Esophagus squamous epithelium (tissue), 5 donors: ENCODE measurements at places on chromosomes 6 and 20.

- no peak for DNase-seq
Measured at GRCh38 chr6:32484614-32484998, 44.9 kb downstream of the HLA-DRA start.

DNA sequence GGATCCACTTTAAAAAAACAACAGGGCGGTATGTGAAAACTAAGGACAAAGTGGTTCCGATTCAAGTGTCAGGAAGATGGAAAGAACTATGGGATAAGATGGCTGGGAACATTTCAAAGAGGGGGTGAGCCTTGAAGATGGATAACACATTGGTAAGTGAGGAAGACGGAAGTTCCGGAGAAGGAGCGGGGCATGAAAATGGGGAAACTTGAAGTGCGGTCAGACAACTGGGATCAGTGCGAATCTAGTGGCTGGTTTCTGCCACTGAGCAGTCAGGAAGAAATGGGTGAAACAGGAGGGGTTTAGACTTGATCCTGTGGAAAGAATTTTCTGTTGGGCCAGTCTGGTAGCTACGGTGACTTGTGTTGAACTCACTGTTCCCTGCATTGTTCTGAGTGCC, 1.2 kb downstream of the NAA20 start:
- DNase-seq = no peak

DNA sequence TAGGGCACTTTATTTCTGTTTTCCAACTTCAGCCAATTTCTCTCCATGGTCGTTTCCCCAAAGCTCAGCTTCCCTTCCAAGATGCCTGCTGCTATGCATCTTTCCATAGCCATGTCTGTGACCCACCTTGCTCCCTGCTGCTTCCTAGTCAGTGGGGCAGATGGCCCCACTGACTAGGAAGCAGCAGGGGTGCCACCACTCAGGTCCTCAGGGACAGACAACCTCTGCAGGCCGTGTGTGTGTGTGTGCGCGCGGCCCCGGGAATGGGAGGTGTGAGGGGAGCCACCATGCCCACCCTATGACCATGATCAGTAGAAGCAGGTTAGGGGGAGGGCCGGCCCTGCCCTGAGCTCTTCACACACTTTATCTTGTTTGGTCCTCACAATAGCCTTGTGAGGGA, 2.7 kb upstream of the IP6K3 start:
- no peak for DNase-seq

GRCh38 chr6:18171871-18172270, 16.6 kb downstream of the KDM1B start:
- no peak for DNase-seq

GRCh38 chr6:108940741-108941140, 92.5 kb downstream of the ARMC2 start:
- no peak for DNase-seq

DNA sequence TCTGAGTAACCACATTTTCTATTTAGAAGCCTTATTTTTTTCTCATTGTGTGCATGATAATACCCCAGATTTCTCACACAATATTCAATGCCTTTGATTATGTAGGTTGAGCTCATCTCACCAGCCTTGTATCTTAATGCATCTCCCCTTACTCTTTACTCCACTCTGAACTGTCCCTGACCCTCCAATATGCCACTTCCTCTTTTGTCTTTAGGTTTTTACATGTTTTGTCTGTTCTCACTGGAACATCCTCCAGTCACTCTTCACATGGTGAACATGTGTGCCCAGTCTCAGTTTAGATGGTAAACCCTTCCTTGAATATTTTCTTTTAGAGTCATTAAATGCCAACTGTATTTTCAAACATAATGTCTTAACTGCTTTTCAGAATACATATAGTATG, 392.9 kb upstream of the IMPG1 start:
- no peak for DNase-seq

DNA sequence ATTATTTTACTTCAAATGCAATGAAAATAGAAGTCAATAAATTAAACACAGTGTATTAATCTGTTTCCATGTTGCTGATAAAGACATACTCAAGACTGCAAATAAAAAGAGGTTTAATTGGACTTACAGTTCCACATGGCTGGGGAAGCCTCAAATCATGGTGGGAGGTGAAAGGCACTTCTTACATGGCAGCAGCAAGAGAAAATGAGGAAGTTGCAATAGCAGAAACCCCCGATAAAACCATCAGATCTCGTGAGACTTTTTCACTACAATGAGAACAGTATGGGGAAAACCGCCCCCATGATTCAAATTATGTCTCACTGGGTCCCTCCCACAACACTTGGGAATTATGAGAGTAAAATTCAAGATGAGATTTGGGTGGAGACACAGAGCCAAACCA, 82.2 kb downstream of the GPR63 start:
- DNase-seq = no peak

GRCh38 chr6:110484321-110484720, 7.9 kb upstream of the SLC22A16 start:
- no peak for DNase-seq

- DNase-seq = no peak
Measured at GRCh38 chr6:1767481-1768246, 157.9 kb downstream of the FOXC1 start.

DNA sequence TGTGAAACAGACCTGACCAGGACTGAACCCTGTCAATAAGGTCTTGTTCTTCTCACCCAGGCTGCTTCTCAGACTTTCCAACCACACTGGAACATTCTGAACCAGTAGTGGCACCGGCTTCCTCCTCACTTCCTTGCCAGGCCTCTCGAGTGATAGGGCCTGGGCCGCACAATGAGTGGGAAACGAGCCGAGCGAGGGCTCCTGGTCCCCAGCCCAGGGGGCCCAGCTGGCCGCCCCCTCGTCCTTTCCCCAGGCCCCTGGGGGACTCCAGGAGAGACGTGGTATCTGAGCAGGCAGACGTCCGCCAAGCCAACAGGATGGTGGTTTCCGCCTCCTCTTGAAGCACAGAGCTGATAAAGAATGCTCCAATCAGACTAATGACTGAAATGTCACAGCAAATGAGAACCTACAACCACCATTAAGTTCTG, 117.9 kb downstream of the GMDS start:
- no peak for DNase-seq

GRCh38 chr6:25181923-25182322, 97.3 kb upstream of the CARMIL1 start:
- DNase-seq = no peak

DNA sequence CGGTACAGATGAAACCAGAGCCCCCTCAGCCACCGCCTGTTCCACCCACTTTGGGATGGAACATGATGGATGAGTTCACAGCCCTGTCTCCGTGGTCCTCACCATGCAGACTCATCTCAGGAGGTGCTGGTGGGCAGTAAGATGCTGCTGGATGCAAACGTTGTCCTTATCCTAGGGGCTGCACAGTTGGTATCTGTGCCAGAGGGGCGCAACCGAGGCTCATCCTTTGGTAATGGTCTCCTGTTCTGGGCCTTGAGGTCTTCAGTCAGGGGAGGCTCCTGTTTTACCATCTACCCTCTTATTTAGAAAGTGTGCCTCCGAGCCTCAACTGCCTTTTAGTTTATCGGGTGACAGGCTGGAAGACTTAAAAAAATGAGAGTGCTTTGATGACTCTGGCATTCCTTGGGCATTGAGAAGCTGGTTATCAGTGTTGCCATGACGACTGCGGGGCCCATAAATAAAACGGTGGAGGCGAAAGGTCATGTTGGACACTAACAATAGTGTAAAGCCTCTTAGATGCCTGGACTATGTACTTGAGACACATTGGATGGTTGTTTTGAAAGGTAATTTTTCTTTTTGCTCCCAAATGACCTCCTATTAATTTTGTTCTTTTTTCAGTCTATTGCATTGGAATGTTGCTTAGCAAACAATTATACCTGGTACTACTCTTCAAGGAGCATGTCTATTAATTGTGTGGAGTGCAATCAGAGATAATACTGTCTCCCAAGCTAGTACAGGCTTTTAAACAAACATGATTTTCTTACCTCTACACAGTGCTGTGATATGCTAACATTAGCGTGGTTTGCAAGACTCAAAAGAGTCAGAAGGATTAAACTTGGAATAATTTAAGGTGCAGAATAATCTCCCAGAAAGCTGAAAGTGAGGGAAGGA, 74.2 kb upstream of the DSP start:
- DNase-seq = no peak

- no peak for DNase-seq
Measured at GRCh38 chr6:169752074-169752623, 727 bp downstream of the ERMARD start.

GRCh38 chr6:144581812-144582537, 296.8 kb downstream of the UTRN start:
- DNase-seq = no peak

GRCh38 chr6:67639161-67639560, 995.9 kb upstream of the ADGRB3 start:
- DNase-seq = no peak

DNA sequence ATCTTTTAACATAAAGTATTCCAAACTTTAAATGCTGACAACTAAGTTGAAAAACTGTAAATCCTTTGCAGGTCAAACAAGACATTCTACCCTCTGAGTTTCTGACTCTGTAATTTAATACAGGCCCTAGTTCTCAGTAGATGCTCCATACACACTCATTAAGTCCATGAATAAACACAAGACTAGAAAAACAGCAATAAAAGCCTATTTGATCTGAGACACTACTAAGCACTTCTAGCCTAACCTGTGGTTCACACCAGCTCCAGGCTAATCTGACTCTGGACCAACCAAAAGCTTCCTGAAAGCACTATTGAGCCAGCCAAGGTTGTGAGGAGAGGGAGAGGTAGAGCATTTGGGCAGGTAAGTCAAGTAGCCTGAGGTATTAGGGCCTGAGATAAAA, 103.9 kb downstream of the EPM2A start:
- no peak for DNase-seq

- no peak for DNase-seq
Measured at GRCh38 chr6:34108176-34108575, 37.7 kb downstream of the GRM4 start.

GRCh38 chr6:107767637-107768036, 56.5 kb downstream of the SCML4 start:
- no peak for DNase-seq

- no peak for DNase-seq
Measured at GRCh38 chr6:79498842-79499241, 38.4 kb downstream of the LCA5 start.

DNA sequence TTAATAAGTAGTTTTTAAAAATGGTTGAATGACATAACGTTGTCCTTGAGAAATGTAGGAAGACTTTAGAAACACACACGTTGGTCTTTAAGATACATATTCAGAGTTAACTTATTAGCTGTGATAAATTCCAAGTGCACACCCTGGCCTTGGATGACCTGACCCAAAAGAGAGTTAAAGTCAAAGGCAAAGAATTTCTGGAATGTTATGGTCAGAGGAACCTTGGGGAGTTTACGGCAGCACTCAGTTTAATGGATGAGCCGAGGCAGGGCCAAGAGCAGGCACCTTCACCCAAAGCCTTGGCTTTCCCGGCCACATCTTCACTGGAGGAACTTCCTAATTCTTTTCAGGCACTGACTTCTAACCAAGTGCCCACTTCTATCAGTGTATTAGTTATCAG, 200.5 kb downstream of the SMOC2 start:
- DNase-seq = no peak

- DNase-seq = no peak
Measured at GRCh38 chr6:88856566-88856965, 106.9 kb downstream of the RNGTT start.

GRCh38 chr6:83113258-83113657, 45.8 kb downstream of the DOP1A start:
- DNase-seq = no peak
